Urinary bladder (tissue), 4 donors: ENCODE measurements at places on chromosomes 1 and 21. TPM values are rescaled to one million over a fixed set of nuclear protein-coding genes. Genes with fewer than 3 reads are reported as not detected.

PTPN7 gene
- 1.2 TPM for total RNA-seq

- DNase-seq = no peak
These were observed 22.4 kb upstream of the NPPB start for GRCh38 chr1:11880911-11881748.

DNA sequence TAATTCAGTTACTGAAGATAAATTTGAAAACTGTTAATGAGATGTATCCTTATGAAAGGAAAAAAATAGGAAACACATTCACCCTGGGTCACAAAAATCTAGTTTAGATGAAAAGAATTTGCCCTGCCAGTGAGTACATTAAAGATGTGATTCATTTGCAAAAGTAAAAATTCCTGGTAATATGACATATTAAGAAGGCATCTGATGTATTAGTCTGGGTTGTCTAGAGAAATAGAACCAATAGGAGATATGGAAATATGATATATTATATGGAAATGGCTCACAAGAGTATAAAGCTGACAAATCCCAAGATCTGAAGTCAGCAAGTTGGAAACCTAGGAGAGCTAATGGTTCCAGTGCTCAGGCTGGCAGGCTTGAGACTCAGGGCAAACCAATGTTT lies 153.8 kb downstream of the MRPL39 start:
- no peak for DNase-seq

DNA sequence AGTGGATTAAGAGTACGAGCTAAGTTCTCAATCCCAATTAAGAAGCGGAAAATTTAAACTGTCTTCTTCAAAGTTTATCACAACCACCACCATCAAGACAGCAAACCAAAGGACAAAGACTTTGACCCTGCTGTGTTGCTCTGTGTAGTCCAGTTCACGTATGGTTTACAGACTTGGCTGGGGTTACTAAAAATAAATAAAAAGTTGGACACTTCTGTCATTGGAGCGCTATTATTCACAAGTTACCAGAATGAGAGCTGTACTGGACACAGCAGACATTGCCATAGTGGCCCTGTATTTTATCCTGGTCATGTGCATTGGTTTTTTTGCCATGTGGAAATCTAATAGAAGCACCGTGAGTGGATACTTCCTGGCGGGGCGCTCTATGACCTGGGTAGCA lies 21.6 kb downstream of the MRPS6 start:
- DNase-seq = no peak

GRCh38 chr1:23627069-23627735 lies 64.4 kb upstream of the RPL11 start:
- DNase-seq = no peak

GRCh38 chr1:50418600-50419109 lies 4.6 kb downstream of the DMRTA2 start:
- DNase-seq = no peak

- no peak for DNase-seq
These were observed 771 bp downstream of the RABGAP1L start for GRCh38 chr1:174160109-174160473.

- no peak for DNase-seq
These were observed 6.5 kb upstream of the FTCD start for GRCh38 chr21:46161633-46162592.

GRCh38 chr1:183209533-183210158 lies 23.6 kb downstream of the LAMC2 start:
- DNase-seq = no peak
